ENCODE measurements at places on chromosomes 2 and 18. TPM values are rescaled to one million over a fixed set of nuclear protein-coding genes. Genes with fewer than 3 reads are reported as not detected.

DNA sequence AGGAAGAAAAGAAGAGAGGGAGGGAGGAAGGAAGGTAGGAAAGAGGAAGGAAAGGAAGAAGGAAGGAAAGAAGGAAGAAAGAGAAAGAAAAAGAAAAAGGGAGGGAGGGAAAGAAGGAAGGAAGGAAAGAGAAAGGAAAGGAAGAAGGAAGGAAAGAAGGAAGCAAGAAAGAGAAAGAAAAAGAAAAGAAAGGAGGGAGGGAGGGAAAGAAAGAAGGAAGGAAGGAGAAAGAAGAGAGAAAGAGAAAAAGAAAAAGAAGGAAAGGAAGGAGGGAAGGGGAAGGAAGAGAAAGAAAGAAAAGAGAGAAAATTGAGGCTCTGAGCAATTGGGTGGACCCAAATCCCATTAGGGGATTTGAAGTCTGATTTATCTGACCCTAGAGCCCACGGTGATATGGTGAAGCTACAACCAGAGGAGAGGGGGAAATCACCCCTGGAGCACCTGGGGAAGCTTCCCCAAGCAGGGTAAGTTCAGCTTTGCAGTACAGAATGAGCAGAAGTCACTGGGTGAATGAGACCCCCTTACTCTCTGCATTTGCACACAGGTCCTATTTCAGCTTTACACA, 177.6 kb upstream of the BCL2L11 start:
- DNase-seq, result no peak

- DNase-seq, result no peak
Observed at GRCh38 chr2:37168217-37168981, 11.6 kb upstream of the EIF2AK2 start.

GRCh38 chr2:196249860-196250259, 78.5 kb upstream of the STK17B start:
- no peak for DNase-seq

DNA sequence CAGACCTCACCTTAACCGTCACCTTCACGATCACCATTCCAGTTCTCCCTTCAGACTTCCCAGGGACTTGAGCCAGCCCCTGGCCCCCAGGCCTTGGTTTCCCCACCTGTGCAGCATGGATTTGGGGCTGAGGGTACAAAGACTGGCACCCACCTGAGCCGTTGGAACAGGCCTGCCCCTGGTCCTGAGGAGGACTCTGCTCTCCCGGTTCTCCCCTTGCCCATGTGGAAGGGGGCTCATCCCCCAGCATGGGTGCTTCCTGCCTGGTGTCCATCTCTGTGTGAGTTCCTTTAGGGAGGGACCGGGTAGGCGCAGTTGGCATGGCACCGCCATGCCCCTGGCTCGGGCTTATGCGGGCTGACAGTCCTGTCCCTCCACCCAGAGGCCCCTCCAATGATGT, 10.9 kb upstream of the GPR35 start:
- DNase-seq, result no peak

Gene TDRD15
- not detected for total RNA-seq

DNA sequence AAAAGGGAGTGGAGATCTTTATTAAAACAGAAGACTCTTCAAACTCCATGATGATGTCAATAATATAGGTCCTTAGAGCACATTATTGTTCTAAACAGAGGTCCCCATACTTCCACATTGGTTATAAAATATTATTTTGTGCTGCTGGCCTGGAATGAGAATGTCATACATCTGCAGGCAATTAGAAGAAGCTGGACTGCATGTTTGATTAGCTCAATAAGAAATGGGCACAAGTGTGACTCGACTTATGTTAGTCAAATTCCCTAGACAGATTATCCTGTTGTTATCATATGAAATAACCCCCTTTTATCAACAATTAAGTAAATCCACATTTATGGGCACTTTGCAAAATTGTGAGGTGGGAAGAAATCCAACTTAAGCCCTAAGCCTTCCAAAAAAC, 8.8 kb downstream of the EFEMP1 start:
- no peak for DNase-seq
